Activated CD4-positive, alpha-beta T cell treated with anti-CD3 and anti-CD28 coated beads, Interleukin-2, amount 50 U/mL, for 4 hours (primary cell): ENCODE measurements at places on chromosomes 2 and 18.

DNA sequence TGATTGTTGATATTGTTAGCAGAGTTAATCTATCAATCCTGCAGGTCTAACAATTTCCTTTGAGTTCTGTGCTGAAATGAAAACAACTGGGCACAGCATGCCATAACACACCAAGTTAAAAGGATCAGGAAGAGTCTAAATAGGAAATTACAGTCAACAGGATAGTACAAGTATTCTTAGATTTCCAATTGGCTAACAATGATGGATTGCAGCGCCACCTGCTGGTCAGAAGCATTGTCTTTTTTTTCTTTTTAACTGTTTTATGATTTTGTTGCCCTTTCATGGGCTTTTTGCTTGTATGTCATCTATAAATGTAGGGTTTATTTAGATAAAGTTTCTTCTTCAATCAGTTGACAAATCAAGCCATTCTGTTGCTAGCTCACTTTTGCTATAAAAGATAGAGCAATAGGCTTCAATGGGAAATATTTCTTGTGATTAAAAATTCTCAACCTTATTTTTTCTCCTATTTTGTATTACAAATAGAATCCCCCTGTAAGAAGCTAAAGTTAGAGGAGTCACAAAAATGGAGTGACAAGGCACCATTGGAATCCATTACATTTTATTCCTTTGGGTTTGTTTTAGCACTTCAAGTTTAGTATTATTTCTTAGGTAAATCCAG lies 40.8 kb upstream of the RPRM start:
- peak; percentile 29 for DNase-seq

GRCh38 chr18:67154979-67155378 lies 361.5 kb downstream of the DSEL start:
- no peak for DNase-seq

GRCh38 chr2:154447727-154448418 lies 250.6 kb upstream of the KCNJ3 start:
- no peak for DNase-seq

- no peak for DNase-seq
Observed at GRCh38 chr2:212345966-212346365, 192.6 kb downstream of the ERBB4 start.

DNA sequence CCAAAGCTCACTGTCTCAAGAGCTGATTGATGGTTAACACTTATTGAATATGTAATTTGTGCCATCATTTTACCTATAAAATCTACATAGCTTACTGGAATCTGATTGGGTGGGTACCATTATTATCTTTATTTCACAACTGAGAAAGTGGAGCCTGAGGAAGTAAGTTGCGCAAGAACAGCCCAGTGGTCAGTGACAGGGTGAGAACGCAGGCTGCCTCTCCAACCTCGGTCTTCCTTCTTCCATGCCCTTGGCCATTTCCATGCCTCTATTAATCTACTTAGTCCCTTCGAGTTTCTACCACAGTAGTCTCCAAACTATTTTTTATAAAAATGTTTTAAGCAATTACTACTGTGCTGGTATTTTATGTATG lies 390.9 kb upstream of the VWC2L start:
- no peak for DNase-seq

DNA sequence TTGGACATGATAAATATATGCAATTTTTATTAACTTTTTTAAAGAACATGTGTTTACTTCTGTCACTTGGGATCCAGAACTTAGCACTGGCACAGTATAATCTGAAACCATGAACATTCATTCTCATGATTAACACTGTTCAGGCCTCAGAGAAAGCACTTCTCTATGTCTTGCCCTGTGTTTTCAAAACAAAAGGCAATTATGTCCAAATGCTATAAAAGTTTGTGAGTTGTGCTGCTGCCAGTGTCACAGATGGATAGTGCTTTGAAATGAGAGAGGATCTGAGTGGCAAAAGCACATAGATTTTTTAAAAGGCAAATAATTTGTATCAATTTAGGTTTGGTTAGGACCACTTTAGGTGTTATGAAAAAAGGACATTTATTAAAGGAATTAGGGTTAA lies 470.5 kb upstream of the FAM98A start:
- DNase-seq, result no peak

DNA sequence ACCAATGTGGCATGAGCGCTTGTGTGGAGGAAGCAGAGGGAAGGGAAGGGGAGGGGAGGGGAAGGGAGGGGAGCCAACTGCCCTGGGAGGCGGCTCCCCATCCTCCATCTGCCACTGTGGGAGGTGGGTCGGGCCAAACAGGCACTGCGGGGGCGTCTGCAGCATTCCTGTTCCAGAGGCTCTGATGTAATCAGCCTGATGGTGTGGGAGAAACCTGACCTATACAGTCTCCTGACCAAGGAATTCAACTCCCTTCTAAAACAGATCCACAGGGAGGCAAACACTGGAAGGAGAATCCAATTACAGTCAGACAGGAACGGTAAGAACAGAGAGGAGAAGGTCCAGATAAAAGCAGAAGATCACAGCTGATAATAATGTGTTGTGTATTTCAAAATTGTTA lies 88.8 kb downstream of the CD8B2 start:
- DNase-seq, result no peak

GRCh38 chr2:15449556-15450236 lies 111.4 kb downstream of the NBAS start:
- no peak for DNase-seq

DNA sequence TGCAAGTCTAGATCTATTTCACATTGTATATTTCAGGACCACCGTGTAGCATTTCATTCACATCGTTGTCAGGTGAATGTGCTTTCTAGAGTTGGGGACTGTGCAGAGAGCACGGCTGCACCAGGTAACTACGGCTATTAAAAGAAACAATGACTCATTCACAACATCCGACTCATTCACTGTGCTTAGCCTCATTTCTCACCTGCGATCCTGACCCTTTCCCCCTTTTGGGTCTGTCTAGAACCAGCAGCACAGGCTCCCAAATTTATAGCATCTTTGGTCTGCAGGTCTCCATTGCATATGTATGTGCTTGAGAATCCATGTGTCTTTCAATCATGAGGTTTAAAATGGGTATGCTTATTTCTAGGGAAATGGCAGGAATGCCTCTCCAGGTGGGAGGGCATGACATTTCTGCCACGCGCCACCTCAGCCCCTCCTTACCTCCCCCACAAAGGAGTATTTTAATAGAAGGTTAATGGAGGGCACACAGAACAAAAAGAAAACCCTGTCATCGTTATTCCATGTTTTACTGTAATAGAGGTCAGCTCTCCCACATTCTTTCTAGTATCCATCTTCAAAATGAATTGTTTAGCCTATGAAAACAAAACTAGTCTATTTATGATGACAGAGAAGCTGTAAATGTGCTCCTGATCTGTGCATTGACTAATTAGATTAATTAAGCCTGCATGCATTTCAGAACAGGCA lies 246.7 kb upstream of the EPHA4 start:
- no peak for DNase-seq

- no peak for DNase-seq
Observed at GRCh38 chr18:48308027-48308635, 101.1 kb downstream of the ZBTB7C start.

- DNase-seq, result no peak
Observed at GRCh38 chr18:68387246-68387645, 327.7 kb downstream of the TMX3 start.

- DNase-seq, result no peak
Observed at GRCh38 chr2:180695586-180696401, 284.6 kb upstream of the UBE2E3 start.

DNA sequence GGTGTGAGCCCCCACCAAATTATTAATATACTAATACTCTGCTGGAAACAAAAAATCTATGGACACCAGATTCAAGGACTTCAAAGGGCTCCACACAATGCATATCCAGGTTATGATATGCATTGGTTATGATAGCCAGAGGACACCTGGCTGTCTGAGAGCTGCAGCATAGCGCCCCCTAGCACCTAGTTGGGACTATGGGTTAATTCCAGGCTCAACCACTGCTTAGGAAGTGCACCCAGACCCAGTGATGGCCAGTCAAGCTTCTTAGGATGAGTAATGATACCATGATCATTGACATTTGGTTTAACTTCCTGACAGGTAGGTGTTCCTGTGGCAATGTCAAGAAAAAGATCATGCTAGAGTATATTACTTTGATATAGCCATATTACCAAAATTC lies 3.8 kb upstream of the FRZB start:
- DNase-seq, result no peak

DNA sequence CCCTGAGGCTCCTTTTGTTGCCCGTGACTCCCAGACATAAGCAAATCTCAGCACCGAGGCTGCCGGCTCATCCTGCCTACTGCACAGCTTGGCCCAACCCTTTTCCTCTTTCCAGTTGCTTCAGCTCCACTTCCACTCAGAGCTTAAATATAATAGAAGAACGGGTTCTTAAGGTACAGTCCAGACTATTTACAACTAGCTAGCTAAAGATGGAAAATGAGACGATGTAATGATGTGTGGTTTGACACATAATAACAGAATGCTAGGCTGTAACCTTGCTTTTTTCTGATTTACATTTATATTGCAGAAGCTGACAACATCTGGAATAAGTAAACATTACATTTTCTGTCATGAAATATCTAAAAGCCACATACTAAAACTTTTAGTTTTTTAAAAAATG lies 26.9 kb upstream of the ATP9B start:
- DNase-seq, result no peak

DNA sequence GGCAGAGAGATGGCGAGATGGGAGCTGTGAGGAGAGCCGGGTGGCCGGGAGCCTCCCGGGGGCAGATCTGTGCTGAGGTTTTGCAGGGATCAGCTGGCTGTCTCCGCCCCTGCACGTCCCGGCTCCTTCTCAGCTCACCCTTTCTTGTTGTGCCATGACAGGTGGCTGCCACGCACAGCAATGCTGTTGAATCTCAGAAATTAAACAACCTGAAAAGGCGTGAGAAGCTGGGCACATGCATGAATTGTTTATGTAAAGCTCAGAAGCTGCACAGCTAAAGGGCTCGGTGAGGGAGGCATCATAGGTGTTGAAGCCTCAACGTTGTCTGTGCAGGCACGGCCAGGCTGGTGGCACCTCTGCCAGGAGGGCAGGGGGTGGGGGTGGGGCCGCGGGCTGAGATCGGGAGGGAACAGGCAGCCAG lies 858 bp upstream of the RTP5 start:
- no peak for DNase-seq

- no peak for DNase-seq
Observed at GRCh38 chr2:236633219-236633570, 63.6 kb downstream of the ACKR3 start.
